ENCODE measurements at places on chromosomes 16 and 17.

GRCh38 chr16:22844416-22844815 is 30.5 kb downstream of the HS3ST2 start:
- no peak for DNase-seq

- no peak for DNase-seq
These were observed 23.1 kb downstream of the STAT3 start for GRCh38 chr17:42365136-42365535.

GRCh38 chr16:57658130-57658877 is 9.8 kb upstream of the ADGRG3 start:
- no peak for DNase-seq

DNA sequence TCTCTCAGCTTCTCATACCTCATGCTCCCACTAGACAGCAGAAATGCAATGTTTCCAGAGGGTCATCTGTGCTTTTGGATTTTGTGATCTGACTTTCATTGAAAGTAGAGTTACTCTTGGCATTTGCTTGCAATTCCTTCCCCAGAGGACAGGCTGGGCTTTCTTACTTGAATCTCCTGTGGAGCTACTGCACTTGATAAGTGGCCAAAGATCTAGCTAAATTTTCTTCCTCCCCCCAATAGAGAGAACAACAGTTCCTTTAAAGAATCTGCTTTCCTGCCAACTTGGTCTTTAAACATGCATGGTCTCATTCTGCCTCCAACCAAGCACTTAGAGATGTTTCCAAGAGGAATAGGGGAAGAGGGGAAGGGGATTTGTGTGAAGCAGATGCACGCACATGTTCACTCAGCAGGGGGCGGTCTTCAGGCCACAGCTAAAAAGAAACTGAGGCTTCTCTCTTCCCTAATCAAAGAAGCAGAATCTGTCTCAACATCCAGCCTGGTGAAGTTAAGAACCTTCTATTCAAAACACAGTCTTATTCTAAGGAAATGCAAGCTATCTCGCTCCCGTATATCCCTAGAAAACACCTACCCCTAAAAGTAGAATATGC is 229.6 kb downstream of the ZFHX3 start:
- DNase-seq, result no peak

DNA sequence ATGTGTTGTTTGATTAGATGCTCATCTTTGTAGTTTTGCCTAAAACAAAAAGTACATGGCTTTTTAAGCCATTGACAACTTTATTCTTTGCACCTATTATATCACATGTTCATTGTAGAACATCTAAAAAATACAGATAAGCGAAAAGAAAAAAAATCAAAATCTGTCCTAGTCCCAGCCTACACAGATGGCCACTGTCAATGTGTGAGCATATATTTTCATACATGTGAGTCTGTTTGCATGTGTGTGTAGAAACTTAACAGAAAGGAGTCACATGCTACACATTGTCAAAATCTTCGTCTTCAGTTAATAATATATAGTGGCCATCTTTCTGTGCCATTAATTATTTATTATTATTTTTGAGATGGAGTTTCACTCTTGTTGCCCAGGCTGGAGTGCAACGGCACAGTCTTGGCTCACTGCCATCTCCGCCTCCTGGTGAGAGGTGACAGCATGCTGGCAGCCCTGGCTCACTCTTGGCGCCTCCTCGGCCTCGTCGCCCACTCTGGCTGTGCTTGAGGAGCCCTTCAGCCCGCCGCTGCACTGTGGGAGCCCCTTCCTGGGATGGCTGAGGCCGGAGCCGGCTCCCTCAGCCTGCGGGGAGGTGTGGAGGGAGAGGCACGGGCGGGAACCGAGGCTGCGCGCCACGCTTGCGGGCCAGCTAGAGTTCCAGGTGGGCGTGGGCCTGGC is 68.5 kb upstream of the AMZ2 start:
- DNase-seq, result no peak

- no peak for DNase-seq
These were observed 688 bp upstream of the ITGB3 start for GRCh38 chr17:47252766-47253512.

GRCh38 chr17:36089888-36090836 is at the start of gene CCL3:
Gene CCL3, minus strand, starts transcription at chr17:36090143. Its CDS starts 85 bp downstream, at chr17:36090058.
- no peak for DNase-seq

DNA sequence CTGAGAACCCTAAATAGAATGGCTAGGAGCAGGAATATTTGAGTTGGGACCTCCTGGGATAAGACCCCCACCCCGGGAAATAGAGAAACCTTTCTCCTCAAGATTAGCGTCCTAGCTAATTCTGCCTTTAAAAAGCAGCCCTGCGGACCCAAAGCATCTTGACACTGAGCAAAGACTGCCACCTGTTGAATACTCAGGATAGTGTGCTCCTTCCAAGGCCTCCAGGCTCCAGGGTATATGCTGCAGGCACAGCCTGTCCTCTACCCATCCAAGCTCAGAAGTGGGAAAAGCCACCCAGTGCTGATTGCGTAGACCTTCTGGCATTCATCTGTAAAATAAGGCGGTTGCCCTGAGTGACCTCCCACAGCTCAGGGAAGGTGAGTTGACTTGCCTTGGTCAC is 456.2 kb upstream of the DYNLRB2 start:
- no peak for DNase-seq

- DNase-seq, result no peak
These were observed 58.7 kb upstream of the NOL11 start for GRCh38 chr17:67659028-67659427.

DNA sequence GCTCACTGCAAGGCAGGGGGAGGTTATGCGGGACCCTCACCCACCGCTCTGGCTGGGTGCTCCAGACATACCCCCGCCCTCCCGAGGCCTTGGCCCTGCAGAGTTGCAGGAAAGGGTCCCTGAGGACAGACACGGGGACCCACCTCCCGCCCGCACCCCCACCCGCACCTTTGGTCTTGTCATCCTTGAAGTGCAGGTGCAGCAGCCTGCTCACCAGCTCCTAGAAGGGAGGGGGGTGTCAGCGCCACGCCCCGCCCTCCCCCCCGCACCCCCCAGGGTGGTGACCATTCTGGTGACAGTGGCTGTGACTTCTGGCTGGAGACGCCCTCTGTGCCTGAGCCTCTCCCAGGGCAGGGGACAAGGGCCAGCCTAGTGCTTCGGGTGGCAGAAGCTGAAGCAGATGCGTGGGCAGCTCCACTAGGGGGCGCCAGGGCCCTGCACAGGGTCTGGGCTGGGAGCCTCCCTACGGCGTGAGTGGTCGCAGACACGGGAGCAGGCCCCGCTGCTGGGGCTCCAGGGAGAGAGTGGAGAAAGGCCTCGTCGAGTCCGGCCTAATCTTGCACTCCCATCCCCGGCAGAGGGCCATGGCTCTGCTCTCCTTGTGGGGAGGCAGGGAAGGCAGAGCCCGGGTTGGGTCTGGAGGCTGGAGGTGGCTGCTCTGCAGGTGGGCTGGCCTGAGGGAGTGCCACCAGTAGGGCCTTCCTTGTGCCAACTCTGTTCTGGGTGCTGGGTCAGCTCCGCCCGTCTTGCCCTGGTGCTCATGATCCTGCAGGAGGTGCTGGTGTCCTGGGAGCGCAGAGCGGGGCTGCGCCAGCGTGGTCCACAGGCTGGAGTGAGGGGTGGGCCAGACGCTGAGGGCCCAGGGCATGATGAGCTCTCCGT is 2.7 kb downstream of the CENPX start:
- DNase-seq, result peak; percentile 41

DNA sequence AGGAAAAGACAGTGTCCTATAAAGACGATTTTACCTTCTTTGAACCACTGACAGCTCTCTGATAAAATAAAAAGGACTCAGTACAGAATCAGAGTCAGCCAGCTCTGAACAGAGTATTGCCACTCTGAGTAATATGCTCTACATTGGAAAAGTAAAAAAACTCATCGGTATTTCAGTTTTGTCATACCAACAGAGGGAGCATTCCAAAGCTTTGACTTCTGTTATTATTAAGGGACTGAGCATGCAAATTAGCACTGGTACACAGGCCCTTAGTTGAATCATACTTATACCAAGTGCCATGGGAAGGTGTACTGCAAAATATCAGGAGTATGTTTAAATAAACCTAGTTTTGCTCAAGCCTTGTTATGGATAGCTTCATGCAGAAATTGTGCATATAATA is 509.0 kb upstream of the KIF2B start:
- DNase-seq, result no peak

- no peak for DNase-seq
These were observed 968 bp downstream of the RIPOR1 start for GRCh38 chr16:67529582-67530012.

- DNase-seq, result peak; percentile 26
These were observed 9.5 kb downstream of the FOXF1 start for GRCh38 chr16:86519649-86520316.

- no peak for DNase-seq
These were observed 124.5 kb upstream of the MAF start for GRCh38 chr16:79725051-79725450.

DNA sequence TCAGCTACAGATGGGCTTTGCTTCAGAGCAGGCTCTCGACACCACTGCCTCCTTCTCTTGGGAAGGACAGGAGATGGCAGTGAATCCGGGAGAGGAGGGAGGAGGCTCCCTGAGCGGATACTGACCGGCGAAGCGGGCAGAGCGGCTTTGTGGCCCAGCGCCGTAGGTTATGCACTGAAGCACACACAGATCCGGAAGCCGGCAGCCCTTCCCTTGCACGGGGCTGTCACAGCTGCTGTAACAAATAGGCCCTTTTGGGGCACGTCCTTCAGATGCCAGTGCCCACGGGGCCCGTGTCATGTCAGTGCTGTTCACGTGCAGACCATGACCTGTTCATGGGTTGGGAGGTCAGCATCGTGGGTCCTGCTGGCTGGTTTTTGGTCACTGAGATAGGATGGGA is 144.7 kb upstream of the CHMP6 start:
- DNase-seq, result no peak

GRCh38 chr16:24986512-24987303 is 28.5 kb downstream of the ARHGAP17 start:
- no peak for DNase-seq

- no peak for DNase-seq
These were observed 310.9 kb upstream of the KCNJ16 start for GRCh38 chr17:69764146-69764545.

DNA sequence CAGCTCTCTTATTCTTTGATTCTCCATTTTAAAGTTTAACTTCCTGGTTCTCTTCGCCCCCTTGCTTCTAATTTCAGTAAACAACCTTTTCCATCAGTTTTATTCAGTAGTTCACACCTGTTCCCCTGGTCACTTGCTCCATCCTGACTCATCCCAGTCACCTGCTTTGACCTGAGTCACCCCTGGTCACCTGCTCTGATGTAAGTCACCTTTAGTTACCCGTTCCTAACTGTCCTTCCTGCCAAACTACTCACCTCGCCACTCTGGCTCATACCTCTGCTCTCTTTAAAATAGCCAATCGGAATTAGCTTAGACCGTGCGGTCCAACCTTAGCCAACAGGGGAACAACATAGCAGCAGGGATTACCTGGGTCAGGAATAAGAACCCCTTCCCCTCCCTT is 4.7 kb upstream of the NLRC5 start:
- DNase-seq, result no peak

GRCh38 chr17:62179525-62180161 is 114.6 kb upstream of the MED13 start:
- no peak for DNase-seq

DNA sequence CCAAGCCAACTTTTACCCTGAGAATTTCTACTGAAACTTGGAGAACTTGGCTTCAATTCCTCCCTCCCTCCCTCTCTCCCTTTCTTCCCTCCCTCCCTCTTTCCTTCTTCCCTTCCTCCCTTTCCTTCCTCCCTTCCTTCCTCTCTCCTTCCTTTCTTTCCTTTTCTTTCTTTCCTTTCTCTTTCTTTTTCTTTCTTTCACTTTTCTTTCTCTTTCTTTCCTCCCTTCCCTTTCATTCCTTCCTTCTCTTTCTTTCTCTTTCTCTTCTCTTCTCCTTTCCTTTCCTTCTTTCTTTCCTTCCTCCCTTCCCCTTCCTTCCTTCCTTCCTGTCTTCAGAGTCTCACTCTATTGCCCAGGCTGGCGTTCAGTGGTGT is 268.1 kb upstream of the SDK2 start:
- no peak for DNase-seq

DNA sequence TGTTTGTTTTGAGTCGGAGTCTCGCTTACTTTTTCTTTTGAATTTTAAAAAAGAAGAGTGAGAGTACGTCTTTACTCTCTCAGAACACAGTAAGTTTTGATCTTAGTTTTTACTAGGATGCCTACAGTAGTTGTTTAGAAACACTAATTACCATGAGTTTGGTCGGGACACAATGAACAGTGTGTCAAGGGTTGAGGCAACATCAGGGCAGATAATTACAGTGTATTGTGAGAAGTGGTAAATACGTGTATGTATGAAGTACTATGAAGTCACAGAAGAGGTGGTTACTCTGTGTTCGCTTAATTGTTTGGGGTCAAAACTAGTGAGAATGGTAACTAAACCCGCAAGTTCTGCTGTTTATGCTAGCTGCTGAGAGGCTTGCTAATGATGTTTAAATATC is 18.2 kb downstream of the PAFAH1B1 start:
- DNase-seq, result no peak

DNA sequence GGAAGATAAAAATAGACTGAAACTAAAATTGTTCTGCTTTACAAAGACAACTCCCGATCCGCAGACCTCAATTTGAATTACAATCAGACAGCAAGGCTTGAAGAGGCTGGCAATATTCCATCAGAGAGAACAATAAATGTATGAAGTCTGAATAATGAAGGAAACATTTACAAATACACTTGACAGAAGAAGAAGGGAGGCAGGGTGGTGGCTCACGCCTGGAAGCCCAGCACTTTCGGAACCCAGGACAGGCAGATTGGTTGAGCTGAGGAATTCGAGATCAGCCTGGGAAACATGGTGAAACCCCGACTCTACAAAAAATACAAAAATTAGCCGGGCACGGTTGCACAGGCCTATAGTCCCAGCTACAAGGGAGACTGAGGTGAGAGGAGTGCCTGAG is 14.6 kb downstream of the ODF4 start:
- no peak for DNase-seq

- no peak for DNase-seq
These were observed 17.7 kb upstream of the RMI2 start for GRCh38 chr16:11327277-11328171.

DNA sequence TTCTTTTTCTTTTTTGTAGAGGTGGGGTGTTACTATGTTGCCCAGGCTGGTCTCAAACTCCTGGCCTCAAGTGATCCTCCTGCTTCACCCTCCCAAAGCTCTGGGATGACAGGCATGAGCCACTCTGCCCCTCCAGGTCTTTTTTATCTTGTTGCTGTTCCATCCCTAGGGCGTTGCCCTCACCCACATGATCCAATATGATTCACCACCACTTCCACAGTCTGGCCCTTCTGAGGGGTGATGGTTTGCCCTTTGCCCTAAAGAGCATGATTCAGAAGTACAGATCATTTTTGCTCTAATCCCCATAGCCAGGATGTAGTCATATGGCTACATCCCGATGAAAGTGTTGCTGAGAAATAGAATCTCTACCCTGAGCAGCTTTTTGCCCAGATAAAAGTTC is 18.8 kb downstream of the STX4 start:
- DNase-seq, result no peak

GRCh38 chr17:39655105-39655504 is 10.0 kb upstream of the TCAP start:
- DNase-seq, result no peak

- DNase-seq, result no peak
These were observed 23.3 kb downstream of the ZNF75A start for GRCh38 chr16:3328643-3329042.

- DNase-seq, result no peak
These were observed 40.9 kb upstream of the KCNJ16 start for GRCh38 chr17:70034158-70034557.

- DNase-seq, result no peak
These were observed 631 bp downstream of the NXPH3 start for GRCh38 chr17:49576088-49576916.

Data from activated T-helper 1 cell treated with Interleukin-2 at 50 U/mL for 16 hours (primary cell).